Activated T-helper 9 cell treated with anti-CD3 and anti-CD28 coated beads, Interleukin-2, amount 50 U/mL, for 16 hours (primary cell): ENCODE measurements at places on chromosomes 6 and 20.

DNA sequence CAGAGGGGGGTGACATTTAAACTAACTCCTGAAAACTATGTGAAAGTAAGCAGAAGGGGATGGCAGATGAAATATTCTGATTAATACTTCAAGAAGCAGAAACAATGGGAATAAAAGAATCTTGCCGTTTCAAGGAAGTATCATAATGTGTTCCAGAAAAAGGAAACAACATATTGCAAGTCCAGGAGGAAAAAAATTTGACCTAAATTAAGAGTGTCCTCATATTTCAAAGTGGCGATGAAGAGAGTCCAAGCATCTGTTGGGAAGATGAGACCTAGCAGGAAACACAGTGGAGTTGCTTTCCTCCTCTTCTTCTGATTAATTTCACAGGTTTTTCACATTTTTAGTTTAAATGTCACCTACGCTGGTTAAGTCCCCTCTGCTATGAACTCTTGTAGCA is 45.6 kb upstream of the TNFAIP3 start:
- DNase-seq, result no peak

GRCh38 chr20:51125780-51126179 is 102.9 kb upstream of the KCNG1 start:
- DNase-seq, result no peak

GRCh38 chr6:18165751-18166150 is 10.5 kb downstream of the KDM1B start:
- DNase-seq, result no peak

DNA sequence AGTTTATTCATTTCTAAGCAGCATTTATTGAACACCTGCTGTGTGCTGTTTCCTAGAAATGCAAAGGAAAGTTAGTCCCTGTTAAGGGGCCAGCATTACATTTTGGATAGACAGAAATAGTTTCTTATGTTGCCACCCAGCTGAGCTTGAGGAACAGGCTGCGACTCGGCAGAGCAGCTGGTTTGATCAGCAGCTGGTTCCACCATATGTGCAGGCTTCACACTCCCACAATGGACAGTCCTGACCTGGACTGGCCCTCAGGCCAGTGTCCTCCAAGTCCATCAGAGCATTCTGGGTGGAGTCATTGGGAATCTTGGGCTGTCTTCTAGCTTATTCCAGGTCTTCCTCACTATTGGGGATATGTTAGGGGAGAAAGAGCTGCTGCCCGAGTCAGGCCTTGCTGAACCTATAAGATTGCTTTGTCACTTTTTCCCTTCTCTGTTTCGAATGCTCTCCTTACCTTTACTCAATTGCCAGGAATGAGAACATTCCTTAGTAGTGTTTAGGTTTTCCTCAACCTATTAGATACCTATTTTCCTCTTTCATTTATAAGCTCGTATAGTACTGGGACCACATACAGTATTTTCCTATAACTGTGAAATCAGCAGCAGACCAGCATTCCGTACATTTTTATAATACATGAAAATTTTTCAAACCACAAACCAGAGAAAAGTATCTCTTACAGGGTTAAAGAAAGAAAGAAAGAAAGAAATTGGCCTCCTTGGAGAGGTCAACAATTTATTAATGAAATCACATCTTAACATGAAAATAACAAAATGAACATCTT is 203.0 kb downstream of the FARS2 start:
- no peak for DNase-seq

DNA sequence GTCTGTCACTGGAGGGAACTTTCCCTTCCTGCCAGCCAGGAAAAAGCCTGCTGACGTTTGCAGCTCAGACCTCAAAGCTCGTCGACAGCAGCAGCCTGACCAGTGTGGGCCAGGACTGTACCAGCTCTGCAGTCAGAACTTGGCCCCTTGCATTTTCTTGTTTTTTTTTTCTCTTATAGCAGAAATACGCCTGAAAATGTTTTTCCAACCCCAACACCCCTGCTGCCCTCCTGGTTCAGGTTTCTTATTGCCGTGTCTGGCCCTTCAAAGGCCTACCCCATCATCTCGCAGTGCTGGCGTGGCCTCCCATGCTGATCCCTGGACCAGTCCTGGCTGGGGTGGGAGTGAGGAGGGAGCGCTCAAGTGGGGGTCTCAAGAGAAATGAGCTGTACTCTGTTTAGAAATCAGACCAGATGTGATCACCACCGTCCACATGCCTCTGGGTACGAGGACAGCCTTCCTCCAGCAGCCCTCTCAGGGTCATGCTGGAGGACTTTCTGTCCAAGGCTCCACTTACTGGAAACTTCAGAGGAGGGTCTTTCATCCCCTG is 169.0 kb downstream of the FOXC1 start:
- no peak for DNase-seq

DNA sequence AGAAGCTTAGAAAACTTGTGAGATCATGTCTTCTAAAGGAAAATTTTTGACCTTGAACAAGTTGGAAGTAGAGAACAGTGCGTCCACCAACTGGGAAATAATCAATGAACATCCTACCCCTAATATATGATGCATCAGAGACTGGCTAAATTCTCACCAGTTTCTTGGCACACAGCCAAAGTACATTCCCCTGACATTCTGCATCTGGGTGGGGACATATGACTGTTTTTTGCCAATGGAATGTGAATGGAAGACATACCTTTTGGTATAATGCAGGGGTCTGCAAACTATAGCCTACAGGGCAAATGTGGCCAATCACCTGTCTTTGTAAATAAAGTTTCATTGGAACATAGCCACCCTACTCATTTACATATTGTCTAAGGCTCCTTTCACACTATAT is 84.7 kb downstream of the HAO1 start:
- no peak for DNase-seq

GRCh38 chr20:48816282-48817205 is 11.3 kb downstream of the PREX1 start:
- DNase-seq, result no peak

GRCh38 chr6:92337571-92337970 is 1081.8 kb downstream of the EPHA7 start:
- no peak for DNase-seq

GRCh38 chr20:23279836-23280235 is 70.8 kb upstream of the NXT1 start:
- DNase-seq, result no peak

DNA sequence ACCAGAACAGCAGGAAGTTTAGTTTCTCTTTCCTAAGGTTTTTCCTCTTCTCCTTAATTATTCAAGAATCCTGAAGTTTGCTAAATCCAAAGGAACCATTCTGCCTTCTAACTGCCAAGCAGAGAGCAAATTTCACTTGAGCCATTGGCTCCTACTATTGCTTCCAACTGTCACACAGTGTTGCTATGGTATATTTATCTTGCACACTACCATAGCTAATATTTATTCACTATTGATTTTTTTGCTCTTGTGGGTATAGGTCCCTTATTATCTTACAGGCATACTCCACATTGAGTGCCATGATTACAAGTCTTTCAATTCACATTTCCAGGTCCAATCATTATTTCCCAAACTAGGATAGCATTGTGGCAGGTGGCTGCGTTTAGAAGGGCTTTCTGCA is 266.7 kb upstream of the FLRT3 start:
- DNase-seq, result no peak

DNA sequence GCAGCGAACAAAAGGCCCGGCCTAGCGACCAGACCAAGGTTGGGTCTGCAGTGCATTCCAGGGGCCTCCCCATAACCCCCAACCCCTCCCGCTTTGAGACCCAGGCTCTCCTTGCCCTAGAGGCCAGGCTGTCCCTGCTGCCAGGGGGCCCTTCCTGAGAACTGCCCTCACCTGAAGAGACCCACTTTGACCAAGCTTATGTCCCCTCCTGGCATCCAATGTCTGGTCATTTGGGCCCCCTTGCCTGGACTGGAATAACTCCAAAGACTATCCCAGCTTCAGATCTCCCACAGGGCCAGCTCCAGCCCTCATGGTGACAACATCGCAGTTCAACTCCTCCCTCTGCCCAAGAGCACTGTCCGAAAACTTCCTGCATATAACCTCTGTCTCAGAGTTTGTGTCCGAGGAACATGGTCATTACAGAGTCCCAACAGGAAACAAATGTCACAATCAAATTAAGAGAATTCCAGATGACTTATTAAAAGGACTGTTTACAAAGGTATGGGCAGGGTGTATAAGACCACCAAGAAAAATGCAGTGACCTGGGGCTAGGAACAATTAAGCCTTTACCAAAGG is 125.0 kb downstream of the BANF2 start:
- DNase-seq, result no peak
